Brain (organoid and tissue), 16 donors: ENCODE measurements at places on chromosomes 5 and 9. TPM values are rescaled to one million over a fixed set of nuclear protein-coding genes. Genes with fewer than 3 reads are reported as not detected.

GRCh38 chr9:136311051-136312008, 7.4 kb upstream of the CCDC187 start:
- no peak for DNase-seq

- DNase-seq, result no peak
Measured at GRCh38 chr5:171475596-171475995, 56.1 kb downstream of the FGF18 start.

DNA sequence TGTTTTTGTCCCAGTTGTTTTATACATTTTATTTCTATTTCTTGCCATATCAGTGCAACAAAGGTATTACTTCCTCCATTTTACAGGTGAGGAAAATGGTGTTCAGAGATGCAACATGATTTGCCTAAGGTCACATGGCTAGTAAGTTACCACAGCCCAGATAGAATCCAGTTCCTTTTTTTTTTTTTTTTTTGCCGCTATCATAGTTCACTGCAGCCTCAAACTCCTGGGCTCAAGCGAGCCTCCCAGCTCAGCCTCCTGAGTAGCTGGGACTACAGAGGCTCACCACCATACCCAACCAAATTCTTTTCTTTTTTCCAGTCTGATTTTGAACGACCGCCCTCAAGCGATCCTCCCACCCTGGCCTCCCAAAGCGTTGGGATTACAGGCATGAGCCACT, 480 bp upstream of the CCDC69 start:
- DNase-seq, result no peak

DNA sequence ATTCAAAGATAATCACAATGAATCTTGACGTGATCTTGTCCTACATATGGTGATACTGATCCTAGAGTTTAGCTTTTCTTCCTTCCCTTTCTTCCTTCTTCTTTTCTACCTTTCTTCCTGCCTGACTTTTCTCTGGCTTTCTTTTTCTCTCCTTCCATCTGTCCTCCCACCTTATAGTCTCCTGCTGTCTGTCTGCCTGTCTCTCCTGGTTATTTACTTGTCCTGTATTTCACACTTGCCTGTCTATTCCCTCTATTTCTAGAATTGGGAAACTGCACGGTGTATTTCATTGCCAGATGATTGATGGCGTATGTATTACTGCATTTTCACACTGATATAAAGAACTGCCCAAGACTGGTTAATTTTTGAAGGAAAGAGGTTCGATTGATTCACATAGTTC, 718.1 kb upstream of the CDH6 start:
- no peak for DNase-seq

DNA sequence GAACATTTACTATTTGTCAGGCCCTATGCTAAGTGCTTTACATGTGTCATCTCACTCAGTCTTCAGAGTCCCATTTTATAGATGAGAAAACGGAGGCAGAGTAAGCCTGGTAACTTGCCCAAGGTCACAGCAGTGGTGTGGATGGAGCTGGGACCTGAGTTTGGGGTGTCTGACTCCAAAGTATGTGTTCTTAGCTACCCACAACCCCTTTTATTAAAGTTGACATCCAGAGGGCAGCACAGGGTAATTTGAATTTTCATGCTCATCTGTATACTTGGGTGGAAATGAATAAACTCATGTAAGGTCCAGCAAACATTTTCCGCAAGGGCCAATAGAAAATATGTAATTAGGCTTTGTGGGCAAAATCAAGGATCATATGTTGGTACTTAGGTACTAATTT, 93.4 kb upstream of the SLC25A48 start:
- no peak for DNase-seq

DNA sequence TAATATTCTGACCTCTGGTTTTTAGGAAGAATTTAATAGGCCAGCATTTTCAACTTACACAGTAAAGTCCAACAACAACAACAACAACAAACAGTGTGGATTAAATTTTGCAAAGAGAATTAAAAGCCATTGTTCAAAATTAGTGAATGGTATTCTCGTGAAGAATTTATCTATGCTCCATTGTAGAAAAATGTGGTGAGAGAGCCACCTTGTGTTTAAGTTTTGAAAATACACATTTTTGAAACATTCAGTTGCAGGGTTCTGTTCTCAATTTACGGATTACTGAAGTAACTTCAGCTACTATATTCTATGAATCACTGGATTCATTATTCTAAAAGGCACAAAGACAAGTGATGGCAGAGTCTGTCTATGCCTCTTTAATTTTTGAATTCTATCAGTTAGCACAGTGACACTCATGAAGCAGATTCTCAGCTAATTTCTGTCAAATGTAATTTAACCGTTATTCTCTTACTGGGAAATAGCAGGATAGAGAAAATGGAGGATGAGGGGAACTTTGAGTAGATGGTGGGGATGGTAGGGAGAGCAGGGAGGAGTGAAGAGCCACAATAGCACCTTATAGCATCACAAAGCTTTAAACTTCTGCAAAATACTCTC, 11.0 kb downstream of the CCDC152 start:
- DNase-seq, result peak; percentile 53

GRCh38 chr9:15187589-15187988, 119.4 kb downstream of the TTC39B start:
- no peak for DNase-seq

DNA sequence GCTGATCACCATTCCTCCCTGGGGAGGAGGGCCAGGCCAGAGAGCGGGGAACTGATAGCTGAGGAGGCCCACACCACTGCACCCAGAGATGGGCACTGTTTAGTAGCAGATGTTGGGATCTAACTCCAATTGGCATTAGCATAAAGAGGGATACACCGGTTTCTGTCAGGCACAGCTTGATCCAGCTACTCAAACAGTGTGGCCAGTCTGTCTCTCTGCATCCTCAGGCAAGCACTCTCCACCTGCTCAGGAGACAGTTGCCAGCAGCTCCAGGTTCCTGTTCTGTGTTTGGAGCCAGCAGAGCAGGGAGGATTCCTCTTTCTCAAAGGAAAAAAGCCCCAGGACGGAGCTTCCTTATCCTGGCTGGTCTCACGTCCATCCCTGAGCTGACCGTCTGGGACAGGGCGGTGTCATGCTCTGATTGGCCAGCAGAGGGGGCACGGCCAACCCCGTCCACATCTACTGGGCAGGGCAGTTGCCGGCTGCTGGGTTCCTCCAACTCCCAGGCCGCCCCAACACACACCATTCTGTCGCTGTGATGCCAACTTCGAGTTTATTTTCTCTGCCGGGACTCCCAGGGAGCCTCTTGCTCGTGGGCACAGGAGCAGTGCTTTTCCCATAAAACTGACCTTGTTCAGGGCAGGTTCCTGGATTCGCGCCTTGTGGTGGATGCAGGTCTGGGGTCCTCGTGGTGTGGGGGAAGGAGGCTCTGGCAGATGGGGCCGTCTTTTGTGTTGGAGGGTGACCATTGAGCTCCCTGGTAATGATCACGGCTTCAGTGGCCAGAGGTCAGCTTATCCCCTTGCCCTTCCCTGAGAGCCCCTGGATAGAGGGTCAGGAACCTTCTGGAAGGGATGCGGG, 47.9 kb downstream of the COL5A1 start:
- DNase-seq, result no peak

Gene CEL
- 0.92 TPM for polyA plus RNA-seq

Gene MATR3
- polyA plus RNA-seq, result 162 TPM

- peak; percentile 59 for DNase-seq
Measured at GRCh38 chr5:118548761-118549720, 439.3 kb downstream of the DTWD2 start.

GRCh38 chr5:59769041-59769360, 124.5 kb downstream of the PDE4D start:
- DNase-seq, result no peak

Gene SEMA6A
- polyA plus RNA-seq, result 34.2 TPM

GRCh38 chr9:107043886-107044285, 180.9 kb downstream of the ZNF462 start:
- no peak for DNase-seq

Gene DYNC2I2
- 320 TPM for polyA plus RNA-seq

DNA sequence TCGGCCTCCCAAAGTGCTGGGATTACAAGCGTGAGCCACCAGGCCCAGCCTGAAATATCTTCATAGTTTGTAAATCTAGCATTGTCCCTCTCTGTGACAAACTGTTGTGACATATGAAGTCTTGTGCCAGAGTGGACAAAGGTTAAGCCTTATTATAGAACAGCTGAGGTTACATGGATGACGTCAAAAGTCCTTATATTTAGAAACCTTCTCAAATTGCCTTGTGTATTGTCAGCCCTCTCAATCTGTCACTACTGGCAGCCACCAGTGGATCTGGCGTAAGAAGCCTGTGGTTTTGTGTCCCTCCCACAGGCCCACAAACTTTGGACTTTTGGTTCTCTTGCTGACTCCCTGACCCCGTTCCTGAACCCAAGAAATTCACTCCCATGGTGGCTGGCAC, 79.4 kb upstream of the CCDC112 start:
- DNase-seq, result no peak

Gene MRPL41
- 87.2 TPM for polyA plus RNA-seq

Gene THOC3
- 96.7 TPM for polyA plus RNA-seq

Gene C6
- polyA plus RNA-seq, result not detected

GRCh38 chr9:38687389-38687842, 32.5 kb downstream of the FAM240B start:
- no peak for DNase-seq

GRCh38 chr9:89853161-89853560, 248.3 kb downstream of the GADD45G start:
- no peak for DNase-seq

Gene CDKN2A
- 173 TPM for polyA plus RNA-seq

DNA sequence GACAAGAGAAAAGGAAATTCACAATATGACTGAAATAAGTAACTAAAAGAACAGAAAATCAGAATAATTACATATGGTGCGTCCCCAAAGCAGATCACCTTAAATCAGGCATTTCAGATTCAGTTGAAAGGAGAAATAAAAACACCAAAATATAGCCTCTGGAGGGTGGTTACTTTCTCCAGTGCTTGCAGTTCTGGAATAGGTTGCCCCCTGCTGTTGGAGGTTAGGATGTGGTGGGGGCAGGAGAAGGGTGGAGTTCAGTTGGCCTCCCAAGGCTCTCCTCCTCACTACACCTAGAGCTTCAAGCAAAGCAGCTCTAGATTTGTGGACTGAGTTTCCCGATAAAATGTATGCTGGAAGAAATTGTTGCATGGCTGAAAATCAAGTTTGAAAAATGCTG, 338.2 kb upstream of the TLE4 start:
- no peak for DNase-seq

GRCh38 chr9:109517901-109518377, 19.8 kb upstream of the PTPN3 start:
- no peak for DNase-seq

Gene UGT3A1
- not detected for polyA plus RNA-seq

DNA sequence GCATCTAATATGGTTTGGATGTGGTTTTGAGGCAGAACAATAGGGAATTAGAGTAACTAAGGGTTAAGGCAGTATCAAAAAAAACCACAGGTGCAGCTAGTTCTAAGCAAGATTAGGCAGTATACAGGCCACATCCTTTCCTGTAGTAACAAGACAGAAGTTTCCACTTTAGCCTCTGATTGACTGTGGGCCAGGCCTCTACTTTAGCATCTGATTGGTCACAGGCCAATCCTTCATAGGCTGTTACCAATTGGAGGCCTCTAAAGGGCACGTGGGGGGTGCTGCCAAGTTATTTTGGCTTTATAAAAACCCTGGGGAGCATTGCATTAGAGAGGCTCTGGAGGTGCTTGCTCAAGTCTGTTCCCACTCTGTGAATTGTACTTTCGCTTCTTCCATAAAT, 144.1 kb upstream of the ST8SIA4 start:
- DNase-seq, result no peak

- no peak for DNase-seq
Measured at GRCh38 chr9:99011161-99011709, 67.5 kb downstream of the COL15A1 start.

Gene PIP5K1B
- 2.5 TPM for polyA plus RNA-seq
